Stimulated activated naive B cell treated with anti-CD40 and anti-IgM and Interleukin-4, amounts not matched to agents 10 μg/mL and 1 μg/mL and 100 μg/mL, for 72 hours (primary cell): ENCODE measurements at places on chromosomes 3 and 15.

GRCh38 chr3:72816862-72817355 lies 31.3 kb downstream of the SHQ1 start:
- DNase-seq: peak; percentile 50

- no peak for DNase-seq
These were observed 263.6 kb upstream of the GADL1 start for GRCh38 chr3:31157893-31158620.

- no peak for DNase-seq
These were observed 631 bp upstream of the CNBP start for GRCh38 chr3:129184396-129184657.

GRCh38 chr3:171286580-171287249 lies 173.5 kb downstream of the TNIK start:
- DNase-seq: no peak

DNA sequence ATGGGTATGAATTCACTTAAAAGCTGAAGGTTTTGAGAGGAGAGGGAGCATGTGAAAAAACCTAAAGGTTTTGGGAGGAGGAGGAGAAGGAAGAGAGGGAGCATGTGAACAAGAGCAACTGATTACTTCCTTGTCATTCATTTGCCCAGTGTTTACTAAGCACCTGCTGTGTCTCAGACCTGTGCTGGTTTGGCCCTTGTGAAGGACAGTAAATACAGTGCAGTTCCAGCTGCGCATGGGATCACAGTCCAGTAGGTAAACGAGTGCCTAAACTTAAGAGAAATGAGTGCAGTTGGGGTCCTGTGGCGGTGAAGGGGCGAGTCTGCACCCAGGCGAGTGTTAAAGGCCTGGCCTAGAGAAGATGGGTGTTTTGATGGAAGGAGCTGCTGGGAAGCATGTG lies 38.6 kb downstream of the IGF1R start:
- no peak for DNase-seq

DNA sequence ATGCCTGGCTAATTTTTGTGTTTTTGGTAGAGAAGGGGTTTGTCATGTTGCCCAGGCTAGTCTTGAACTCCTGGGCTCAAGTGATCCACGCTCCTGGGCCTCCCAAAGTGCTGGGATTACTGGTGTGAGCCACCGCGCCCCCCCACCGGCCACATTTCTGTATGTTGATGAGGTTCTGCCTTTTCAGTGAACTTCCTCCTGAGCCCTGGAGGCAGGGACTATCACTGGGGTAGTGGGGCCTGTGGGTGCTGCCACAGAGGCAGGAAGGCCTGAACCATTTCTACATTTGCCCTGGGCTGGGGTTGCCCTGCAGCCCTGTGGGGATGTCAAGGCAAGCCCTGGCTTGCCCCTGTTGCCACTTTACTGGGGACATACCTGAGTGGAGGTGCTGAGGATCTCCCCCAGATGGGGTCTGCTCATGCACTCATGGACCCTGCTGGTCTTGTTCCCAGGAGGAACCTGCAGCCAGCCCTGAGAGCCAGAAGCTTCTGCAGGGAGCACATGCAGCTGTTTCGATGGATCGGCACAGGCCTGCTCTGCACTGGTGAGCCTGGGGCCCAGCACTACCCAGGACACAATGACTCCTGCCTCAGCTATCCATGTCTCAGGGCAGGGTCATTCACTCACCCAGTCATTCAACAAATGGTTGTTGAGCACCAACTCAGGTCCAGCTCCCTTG lies 5.7 kb downstream of the SLC28A1 start:
- no peak for DNase-seq

- no peak for DNase-seq
These were observed 17.0 kb upstream of the RPN1 start for GRCh38 chr3:128667641-128668040.

DNA sequence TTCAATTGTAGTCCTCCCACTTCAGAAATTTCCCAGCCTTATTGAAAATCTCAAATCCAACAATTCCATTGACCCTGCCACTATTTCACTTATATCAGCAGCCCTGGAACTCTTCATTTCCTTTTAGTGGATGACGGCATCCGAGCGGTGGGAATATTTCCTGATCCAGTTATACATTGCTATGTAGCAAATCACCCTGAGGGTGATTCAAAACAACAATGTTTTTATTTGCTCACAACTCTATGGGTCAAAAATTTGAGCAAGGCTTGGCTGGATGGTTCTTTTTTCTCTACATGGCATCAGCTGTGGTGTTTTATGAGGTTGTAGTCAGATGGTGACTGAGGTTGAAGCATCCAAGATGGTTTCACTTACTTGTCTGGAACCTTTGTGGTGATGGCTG lies 70.5 kb downstream of the CHST2 start:
- no peak for DNase-seq

DNA sequence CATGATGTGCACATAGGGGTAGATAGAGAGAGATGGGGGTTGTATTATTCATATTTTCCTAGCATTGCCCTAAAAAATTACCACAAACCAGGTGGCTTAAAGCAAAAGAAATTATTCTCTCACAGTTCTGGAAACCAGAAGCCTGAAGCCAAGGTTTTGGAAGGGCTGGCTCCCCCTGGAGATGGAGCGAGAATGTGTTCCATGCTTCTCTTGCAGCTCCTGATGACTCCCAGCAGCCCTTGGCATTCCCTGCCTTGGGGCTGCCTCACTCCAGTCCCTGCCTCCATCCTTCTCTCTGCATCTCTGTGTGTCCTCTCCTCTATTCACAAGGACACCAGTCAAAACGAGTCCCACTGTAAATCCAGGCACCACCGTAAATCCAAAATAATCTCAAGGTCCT lies 91.5 kb upstream of the FAM174B start:
- DNase-seq: no peak

DNA sequence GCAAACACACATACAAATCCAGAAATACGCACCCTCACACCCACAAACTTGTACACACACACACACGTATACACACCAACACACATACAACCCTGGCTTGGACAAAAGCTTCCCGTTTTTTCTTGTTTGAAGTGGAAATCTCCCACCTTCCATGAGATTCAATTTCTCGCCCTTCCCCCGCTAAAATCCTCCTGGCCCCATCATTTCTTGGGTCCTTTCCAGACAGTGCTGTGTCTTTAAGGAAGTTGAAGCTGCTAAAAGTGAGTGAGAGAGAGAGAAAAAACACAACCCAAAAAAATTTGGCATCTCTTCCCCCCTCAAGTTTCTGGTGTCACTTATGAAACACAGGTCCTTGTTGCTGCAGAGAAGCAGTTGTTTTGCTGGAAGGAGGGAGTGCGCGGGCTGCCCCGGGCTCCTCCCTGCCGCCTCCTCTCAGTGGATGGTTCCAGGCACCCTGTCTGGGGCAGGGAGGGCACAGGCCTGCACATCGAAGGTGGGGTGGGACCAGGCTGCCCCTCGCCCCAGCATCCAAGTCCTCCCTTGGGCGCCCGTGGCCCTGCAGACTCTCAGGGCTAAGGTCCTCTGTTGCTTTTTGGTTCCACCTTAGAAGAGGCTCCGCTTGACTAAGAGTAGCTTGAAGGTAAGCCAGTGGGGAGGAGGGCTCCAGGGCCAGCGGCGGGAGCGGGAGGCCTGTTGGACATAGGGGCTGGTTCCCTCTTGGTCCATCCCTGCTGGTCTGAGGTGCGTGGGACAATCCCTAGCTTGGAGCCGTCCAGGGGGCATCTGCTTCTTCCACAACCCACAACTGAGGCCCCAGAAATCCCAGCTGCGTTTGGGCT lies at the start of gene ISLR:
TSS of gene ISLR (plus strand) at position 331 of the 839 bp plus-strand sequence. CDS start 1,149 bp downstream, outside the sequence.
- DNase-seq: no peak

GRCh38 chr15:91911844-91912243 lies 58.3 kb downstream of the SLCO3A1 start:
- DNase-seq: no peak

- DNase-seq: no peak
These were observed 236.6 kb downstream of the SV2B start for GRCh38 chr15:91336687-91337086.

- no peak for DNase-seq
These were observed 186.4 kb downstream of the ADAMTS9 start for GRCh38 chr3:64501298-64501906.

GRCh38 chr3:13549623-13550422 lies 898 bp downstream of the FBLN2 start:
- DNase-seq: no peak

- DNase-seq: no peak
These were observed 49.1 kb downstream of the PLS1 start for GRCh38 chr3:142645236-142645793.

DNA sequence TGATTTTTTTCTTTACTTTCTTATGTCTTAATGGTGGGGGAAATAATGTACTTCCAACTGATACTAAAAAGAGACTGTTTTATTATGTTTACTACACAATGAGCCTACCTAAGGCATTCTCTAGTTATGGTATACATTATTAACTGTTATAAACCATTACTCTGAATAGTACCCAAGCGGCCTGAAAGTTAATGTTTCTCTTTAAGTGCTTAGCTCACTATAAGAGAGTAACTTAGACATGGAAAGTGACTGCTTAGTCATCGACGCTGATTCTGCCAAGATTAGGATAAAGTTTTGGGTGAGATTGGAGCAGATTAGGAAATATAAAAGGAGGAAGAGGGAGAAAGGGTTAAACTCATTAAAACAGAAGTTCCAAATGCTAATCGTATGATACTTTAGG lies 365.0 kb downstream of the NLGN1 start:
- DNase-seq: no peak

DNA sequence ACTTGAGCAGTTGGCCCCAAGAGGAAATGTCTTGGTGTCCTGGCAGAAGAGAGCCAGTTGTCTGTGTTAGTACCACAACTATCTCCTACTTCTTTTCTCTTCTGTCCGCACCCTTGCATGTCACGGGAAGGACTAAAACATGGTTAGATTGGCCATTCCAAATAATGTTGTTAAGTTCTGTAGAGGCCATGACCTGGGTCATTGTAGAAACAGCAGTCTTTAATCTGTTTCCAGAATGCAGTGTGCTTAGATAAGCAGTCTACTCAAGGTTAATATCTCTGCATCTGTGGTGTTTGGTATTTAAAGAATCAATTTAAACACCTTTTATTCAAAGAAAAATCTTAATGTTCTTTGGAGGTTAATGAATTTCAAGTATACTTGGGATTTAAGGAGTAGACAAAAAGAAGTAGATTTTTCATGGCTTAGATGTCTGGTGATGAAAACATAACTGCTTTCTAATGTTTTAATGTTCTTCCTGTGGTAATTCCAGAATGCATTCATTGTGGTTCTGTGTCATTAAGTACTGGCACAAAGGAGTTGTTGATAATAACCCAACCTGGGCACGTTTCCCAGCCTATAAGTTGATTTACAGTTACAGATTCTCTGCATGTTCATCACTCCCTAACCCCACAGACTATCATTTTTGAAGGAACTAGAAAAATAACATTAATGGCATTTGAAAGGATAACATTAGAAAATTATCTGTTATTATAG lies 58.9 kb downstream of the TMEM108 start:
- DNase-seq: no peak

- DNase-seq: no peak
These were observed 70.0 kb upstream of the KLF13 start for GRCh38 chr15:31256378-31257265.

- no peak for DNase-seq
These were observed 114.1 kb downstream of the SUCLG2 start for GRCh38 chr3:67540198-67540894.

DNA sequence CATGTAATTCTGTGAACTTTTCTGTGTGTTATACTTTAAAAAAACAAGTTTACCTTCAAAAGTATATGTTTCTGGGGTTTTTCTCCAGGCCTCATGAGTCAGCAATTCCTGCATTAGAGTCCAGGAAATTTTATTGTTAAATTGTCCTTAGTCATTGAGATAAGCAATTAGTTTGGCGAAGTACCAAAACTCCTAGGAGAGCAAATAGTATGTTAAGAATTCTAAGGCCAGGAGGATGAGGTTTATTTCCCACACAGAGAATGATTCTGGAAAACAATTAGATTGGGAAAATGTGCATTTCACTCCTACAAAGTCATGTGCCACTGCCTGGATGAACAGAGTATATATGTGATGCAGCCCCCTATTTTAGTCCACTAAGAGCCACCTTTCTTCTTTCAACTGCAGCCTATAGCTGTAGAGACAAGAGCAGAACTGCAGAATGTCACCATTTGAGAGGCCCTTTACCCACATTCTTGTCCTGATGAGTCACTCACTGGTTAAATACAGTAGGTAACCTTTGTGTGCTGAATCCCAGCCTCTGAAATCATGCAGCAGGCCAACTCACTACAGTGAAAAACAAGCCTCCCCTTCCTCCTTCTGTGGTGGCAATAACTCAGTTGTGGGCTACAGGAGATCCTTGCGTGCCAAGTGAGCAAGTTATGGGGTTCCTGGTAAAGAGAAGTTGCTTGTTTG lies 452.8 kb upstream of the THBS1 start:
- DNase-seq: no peak

DNA sequence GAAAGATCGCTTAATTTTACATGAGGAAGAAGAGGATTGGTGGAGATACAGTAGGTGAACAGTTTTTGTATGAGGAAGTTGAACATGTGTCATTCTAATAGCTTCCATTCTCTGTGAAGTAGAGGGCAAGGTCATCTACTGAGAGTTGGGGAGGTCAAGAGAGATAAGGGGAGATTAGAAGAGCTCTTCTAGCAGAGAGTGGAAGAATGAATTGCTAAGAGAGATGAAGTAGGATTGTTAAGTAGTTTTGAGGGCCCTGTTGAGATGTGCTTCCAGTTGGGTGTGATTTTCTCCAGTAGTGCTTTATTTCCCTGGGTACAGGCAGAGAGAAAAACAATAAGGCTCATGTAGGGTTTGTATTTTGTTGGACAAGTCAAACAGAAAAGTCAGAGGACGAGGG lies 5.2 kb downstream of the OPA1 start:
- no peak for DNase-seq

DNA sequence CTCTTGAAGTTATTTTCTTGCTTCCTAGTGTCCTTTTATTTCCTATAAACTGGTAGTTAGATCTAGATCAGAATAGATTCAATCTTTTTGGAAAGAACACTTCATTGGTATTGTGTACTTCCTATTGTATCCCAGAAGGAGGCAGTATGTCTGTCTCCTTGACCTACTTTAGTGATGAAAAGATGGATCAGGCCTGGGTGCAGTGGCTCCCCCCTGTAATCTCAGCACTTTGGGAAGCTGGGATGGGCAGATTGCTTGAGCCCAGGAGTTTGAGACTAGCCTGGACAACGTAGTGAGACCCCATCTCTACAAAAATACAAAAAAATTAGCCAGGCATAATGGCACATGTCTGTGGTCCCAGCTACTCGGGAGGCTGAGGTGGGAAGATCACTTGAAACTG lies 12.0 kb downstream of the BSN start:
- no peak for DNase-seq

- DNase-seq: no peak
These were observed 428.0 kb downstream of the ROBO1 start for GRCh38 chr3:79339846-79340245.

- DNase-seq: no peak
These were observed 23.0 kb upstream of the MEF2A start for GRCh38 chr15:99542828-99543227.

DNA sequence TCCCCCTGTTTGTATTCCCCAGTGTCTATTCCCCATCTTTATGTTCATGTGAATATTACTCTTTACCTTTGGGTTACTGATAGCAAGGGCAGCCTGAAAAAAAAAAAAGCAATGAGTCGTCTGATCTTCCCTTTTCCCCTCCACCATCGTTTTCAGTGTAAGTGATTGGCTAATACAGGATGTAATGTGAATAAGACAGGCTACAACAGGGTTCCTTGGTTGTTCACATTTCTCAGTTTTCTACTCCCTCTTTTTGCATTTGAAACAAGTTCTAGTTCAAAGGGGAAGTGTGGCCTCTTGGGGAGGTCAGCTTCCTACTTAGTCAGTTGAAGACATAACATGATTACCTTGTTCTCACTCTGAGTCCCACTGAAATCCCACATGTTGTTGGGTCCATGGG lies 278.0 kb upstream of the TRIM42 start:
- DNase-seq: no peak
